Stimulated activated CD8-positive, alpha-beta memory T cell treated with anti-CD3 and anti-CD28 coated beads, Interleukin-4, amount 100 ng/mL, for 1 hour (primary cell): ENCODE measurements at places on chromosomes 13 and 19.

DNA sequence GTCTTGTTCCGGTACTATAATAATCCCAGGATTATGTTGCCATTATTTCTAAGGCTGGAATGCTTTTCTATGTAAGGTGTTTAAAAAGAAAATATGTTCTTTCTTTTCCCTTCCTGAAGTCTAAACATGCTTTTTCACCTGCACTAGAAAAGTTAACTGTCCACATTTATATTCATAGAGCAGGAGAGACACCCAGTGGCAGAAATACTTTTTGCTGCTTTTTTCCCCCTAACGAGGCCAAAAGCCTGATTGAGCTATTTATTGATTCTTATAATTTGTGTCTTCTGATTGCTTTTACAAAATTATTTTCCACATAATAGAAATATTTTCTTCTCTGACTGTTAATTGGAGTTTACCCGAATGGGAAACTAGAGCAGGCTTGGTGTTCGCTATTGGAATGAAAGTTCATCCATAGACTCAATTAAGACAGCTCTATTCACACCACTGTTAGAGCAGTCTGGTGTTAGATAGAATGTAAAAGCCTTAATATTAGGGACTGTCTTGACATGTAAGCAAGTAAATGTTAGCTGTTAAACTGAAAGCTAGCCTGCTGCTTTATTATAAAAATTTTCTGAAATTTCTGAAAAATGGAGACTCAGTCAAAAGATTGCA, 15.8 kb downstream of the GPR180 start:
- no peak for DNase-seq

DNA sequence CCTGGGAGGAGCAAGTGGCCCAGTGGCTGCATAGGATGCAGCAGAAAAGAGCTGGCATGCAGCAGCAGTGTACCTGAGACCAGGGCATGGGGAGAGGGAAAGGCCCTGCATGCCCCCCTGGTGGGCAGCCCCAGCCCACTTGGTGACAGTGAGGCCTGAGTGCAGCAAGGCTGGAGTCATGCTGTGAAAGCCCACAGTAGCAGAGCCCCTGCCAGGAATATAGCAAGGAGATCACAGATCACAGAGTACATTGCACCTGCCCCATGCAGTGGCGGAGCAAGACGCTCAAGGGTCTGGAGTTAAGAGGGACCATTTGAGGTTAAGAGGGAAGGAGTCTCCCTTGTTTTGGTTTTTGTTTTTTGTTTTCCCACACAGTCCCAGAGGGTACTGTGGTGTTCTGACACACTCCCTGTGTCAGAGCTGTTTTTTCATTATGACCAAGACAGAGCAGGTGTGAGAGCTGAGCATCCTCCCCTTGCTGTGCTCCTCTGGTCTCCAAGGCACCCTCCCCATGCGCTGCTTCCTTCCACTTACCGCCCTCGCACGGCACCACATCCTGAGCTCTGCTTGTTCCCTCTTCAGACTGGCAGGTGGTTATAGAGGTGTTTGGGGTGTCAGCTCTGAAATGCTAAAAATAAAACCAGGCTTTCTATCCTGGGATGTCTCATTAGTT, 85.0 kb upstream of the UBL3 start:
- DNase-seq = no peak

GRCh38 chr19:17385878-17386611, 8.0 kb downstream of the CCDC194 start:
- no peak for DNase-seq

GRCh38 chr13:21006141-21007005, 55.0 kb downstream of the LATS2 start:
- DNase-seq = no peak
